ENCODE measurements at places on chromosomes 5 and 9.
A peak's percentile ranks its signal among the peaks of the same experiment; 100 is the strongest.

DNA sequence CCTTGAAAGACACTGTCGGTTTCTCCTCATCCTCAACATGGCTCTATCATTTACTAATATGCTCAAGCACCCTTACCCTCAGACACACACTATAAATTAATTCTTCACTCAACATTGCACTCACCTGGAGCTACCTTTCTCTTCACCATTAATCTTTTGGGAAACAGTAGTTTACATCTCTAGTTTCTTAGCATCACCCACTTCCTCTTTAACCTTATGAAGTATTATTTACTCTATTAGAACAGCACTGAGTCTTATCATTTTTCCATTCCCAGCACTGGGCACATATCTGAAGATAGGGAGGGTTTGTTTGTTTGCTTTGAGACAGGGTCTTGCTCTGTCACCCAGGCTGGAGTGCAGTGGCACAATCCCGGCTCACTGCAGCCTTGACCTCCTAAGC is 213.5 kb downstream of the SMARCA2 start:
- no peak for DNase-seq

DNA sequence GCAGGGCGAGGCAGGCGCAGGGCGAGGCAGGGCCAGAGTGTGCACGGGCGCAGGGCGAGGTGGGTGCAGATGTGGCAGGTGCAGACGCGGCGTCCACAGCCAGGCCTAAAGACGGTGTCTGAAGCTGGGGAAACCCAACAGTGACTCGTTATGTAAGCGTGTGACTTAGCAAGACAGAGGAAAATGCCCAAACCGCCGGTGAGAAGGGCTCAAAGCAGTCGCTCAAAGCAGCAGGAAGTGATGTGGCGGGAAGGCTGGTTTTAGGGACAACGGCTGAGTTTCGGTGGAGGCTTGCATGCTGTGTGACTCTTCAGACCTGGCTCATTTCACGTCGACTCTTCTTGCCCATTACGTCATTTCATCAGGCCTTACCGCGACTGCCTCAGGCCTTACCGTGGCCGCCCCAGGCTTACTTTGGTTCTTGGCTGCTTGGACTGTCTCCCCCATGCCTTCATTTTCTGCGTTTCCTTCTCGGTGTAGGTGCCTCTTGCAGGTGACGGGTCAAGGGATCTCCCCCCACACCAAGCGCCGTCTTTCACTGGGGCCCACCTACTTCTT is 50.5 kb upstream of the EXOC3 start:
- DNase-seq: peak; percentile 77

- DNase-seq: no peak
Measured at GRCh38 chr5:63049935-63050334, 471.3 kb downstream of the LRRC70 start.

DNA sequence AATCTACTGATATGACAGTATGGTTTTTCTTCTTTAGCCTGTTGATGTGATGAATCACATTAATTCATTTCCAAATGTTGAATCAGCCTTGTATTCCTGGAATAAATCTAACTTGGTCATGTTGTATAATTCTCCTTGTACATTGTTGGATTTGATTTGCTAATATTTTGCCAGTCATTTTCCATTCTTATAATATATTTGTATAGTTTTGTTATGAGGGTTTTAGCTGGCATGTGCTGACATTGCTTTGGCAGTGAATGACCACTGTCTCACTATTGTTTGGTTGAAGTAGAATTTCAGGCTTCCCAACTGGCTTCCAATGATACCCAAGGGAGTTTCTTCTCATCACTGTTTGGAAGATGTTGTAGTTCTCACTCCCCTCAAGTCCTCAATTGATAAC is 983.0 kb upstream of the PTPRD start:
- no peak for DNase-seq

- no peak for DNase-seq
Measured at GRCh38 chr5:146059460-146060220, 45.7 kb downstream of the PLAC8L1 start.

DNA sequence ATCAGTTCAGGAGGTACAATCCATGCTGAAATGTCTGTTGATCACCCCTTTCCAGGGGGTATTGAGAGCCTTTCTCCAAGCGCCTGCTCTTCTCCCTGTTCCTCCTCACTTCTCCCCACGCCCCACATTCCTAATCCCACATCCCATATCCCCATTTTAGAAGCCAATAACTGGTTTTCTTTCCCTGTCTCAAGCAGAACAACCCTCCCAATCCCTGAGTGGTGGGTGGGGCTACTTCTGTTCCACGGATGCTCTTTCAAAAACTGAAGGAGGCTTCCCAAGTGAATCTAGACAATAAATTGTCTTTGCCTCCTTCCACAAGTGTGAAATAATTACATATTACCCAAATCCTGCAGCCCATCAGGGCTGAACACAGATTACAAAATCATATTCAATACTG is 77.0 kb upstream of the SEMA6A start:
- no peak for DNase-seq

GRCh38 chr9:130768265-130768664 is 66.8 kb upstream of the ABL1 start:
- no peak for DNase-seq

GRCh38 chr5:139188558-139189270 is 9.5 kb downstream of the SIL1 start:
- no peak for DNase-seq

DNA sequence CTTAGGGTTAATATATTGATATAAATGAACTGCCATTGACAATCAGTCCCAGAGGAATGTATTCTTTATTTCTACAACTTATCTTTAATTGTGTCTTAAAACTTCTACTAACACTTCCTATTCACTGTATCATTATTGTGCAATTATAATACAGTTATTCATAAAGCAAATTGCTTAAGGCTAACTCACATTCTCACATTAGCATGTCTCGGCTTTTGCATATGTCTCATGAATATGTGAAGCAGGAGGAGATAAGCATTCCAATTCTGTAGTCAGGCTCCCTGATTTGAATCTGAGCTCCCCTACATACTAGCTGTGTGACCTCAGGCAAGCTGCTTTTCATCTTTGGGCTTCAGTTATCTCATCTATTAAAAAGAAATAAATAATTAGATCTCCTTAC is 45.4 kb downstream of the PLGRKT start:
- DNase-seq: no peak

DNA sequence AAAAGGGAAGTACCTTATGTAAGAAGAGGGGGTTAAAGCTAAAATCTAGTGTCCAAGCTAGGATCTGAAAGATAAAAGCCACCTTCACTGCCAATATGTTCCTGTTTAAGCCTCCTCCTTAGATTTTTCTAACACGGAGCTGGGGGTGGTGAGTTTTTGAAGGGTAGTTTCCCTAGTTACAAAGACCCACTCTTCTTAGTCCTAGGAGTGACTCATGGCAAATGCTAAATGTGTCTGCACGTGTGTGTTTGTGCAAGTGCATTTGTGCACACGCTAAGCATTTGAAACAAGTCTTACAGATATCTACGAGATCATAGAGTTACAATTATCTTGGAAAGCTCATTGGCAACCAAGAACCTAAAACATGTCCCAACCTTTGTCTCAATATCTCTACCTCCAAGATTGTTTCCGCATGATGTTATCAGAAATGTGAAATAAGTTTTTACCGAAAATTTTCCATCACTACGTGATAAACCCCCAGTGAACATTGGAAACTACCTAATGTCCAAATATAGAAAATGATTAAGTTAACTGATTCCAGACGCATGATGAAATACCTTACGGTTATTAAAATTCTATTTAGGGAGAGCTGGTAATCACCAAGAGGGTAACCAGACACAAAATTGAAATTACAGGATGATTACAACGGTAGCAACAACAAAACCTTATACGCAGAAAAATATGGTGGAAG is 78.0 kb upstream of the HRH2 start:
- no peak for DNase-seq

GRCh38 chr5:72154076-72154756 is 46.9 kb downstream of the MAP1B start:
- DNase-seq: no peak

- DNase-seq: no peak
Measured at GRCh38 chr9:82894961-82895821, 167.8 kb downstream of the RASEF start.

- DNase-seq: no peak
Measured at GRCh38 chr9:91867740-91868139, 82.3 kb downstream of the ROR2 start.

- no peak for DNase-seq
Measured at GRCh38 chr5:180172447-180173197, 36.4 kb downstream of the RASGEF1C start.

DNA sequence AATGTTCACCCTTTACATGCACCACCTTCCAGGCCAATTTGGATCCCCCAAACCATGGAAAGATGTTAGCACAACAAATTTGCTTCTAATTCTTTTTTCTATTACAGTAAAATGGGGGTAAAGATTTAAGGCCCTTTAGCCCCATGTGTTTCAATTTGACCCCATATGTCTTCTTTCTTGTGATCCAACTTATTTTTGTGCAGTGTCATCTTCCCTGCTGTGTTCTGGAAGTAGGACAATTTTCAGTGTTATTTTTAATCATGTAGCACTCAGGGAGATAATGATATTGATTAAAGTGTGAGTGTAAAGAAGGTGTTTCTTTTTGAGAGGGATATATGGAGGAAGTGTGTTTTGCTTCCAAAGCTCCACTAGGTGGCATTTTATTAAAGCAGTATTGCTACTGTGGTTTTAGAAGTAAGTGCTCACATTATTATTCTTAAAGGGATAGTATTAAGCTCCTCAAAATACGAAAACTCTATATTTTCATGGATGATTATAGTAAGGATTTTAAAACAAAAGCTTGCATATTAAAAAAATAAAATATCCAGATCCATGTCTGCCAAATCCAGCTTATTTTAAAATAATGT is 118.7 kb upstream of the ATP10B start:
- DNase-seq: no peak

- no peak for DNase-seq
Measured at GRCh38 chr9:16611983-16612382, 258.5 kb downstream of the BNC2 start.

GRCh38 chr9:93114984-93115335 is 18.9 kb downstream of the CARD19 start:
- no peak for DNase-seq

DNA sequence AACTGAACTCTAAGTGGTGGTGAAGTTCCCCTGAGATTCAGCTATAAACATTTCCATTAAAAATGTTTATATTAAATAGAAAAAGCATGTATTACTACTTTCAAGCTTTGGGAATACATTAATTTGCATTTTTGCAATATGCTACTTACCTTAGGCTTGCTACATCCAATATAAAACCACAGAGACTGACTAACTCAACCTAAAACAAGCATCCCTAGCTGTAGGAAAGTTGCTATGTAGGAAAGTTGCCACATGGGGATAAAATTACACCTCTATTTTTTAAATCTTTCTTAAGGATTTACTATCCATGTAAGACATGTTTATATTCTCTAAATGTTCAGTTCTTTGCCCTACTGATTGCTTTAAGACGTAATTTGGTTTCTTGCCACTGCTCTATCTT is 12.8 kb downstream of the SCAMP1 start:
- no peak for DNase-seq

GRCh38 chr5:137995749-137996128 is 37.1 kb downstream of the FAM13B start:
- DNase-seq: no peak

GRCh38 chr5:147918101-147918685 is 11.9 kb upstream of the C5orf46 start:
- DNase-seq: no peak

DNA sequence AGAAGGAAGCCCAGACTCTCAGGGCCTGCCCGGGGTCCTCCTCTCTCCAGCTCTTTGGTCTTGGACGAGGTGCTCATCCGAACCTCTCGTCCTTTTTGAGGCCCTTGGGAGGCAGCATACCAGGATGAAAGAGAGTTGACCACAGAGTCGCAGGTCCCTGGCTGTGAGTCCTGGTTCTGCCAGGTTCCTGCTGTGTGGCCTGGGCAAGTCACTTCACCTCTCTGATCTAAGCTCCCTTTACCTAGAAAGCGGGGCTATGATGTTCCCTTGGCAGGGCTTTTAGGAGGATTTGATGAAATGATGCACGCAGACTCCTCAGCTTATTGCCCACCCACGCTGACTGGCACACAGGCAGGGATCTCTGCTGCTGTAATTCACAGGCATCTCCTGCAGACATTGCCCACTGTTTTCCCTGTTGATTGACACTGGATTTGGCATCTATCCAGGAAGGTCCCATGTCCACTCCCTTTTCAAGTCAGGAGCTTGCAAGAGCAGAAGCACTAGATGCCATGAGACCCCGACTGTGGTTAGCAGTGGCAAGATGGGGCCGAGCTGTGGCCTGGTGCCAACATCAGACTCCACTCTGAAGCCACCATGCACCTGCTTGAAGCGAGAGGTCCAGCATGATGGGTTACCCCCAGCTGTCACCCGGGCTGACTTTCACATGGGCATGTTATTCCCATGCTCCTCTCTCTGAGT is 71.5 kb downstream of the MACROH2A1 start:
- no peak for DNase-seq

GRCh38 chr5:169229342-169229892 is 71.5 kb downstream of the SLIT3 start:
- DNase-seq: no peak

DNA sequence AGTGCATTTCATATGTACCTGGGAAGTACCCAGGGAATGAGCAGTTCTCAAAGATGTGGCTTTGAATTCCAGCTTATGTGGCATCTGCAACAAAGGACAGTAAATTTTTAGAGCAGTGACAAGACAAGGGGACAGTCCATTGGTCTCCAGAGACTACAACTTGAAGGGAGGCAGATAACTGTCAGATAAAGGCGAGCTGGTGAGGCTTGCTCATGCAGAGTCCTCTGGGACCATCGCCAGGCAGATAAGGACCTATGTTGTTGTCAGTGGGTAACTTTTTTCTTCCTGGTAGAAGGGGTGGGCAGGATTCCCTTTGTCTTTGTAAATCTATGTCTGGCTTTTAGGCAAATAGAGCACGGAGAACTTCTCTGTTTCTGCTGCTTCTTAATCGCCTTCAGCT is 120.2 kb downstream of the ICE1 start:
- no peak for DNase-seq

DNA sequence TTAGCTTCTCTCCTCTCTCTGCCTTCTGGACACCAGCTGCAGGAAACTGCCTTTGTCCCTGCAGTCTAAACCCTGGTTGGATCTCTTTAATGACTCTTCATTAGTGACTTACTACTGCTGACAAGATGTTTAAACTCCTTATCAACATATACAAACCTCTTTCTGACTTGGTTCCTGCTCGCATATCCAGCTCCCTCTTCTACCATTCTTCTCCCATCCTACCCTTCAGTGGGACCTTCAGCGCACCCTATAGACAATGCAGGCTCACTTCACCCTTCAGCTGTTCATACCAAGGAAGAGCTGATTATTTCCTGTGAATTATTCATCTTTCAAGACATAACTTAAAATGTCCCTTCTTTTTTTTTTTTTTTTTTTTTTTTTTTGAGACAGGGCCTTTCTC is 436.5 kb downstream of the KIAA0825 start:
- DNase-seq: no peak

- DNase-seq: no peak
Measured at GRCh38 chr9:86200599-86201162, 58.8 kb downstream of the C9orf153 start.

DNA sequence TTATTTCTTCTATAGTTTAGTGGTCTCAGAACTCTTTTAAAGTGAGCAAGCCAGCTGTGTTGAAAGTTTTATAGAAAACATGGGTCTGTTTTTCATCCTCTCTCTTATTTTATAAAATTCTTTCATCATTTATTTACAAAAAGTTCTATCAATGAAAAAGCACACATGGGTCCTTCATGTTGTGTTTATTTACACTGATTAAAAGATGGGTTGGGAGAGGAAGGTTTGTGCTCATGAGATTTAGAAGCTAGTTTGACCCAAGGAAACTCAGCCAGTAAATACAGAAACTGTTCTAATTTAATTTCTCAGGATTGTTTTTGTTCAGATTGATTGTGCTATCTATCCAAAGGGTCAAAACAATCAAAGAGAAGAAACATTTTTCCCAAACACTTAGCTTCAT is 178.8 kb upstream of the KLF9 start:
- DNase-seq: no peak

GRCh38 chr5:107032629-107033028 is 638.1 kb downstream of the EFNA5 start:
- no peak for DNase-seq
